Osteoblast (primary cell): ENCODE measurements at places on chromosomes 3 and 15. TPM values are rescaled to one million over a fixed set of nuclear protein-coding genes. Genes with fewer than 3 reads are reported as not detected.
A peak's percentile ranks its signal among the peaks of the same experiment; 100 is the strongest.

- peaks cover 5% of the 10 kb centered on the region for H3K27me3 ChIP-seq
- H3K4me3 ChIP-seq: no peak overlapping the region
- no peaks in the 10 kb centered on the region for H3K36me3 ChIP-seq
- H3K4me1 ChIP-seq: no peaks in the 10 kb centered on the region
- no peak for DNase-seq
Observed at GRCh38 chr3:73291541-73291940, 230.1 kb downstream of the EBLN2 start.

- no peak overlapping the region for H3K4me3 ChIP-seq
- no peaks in the 10 kb centered on the region for H3K27me3 ChIP-seq
- no peak overlapping the region for H3K27ac ChIP-seq
- H3K36me3 ChIP-seq: no peaks in the 10 kb centered on the region
Observed at GRCh38 chr3:76097589-76097969, 312.2 kb upstream of the ZNF717 start.

DNA sequence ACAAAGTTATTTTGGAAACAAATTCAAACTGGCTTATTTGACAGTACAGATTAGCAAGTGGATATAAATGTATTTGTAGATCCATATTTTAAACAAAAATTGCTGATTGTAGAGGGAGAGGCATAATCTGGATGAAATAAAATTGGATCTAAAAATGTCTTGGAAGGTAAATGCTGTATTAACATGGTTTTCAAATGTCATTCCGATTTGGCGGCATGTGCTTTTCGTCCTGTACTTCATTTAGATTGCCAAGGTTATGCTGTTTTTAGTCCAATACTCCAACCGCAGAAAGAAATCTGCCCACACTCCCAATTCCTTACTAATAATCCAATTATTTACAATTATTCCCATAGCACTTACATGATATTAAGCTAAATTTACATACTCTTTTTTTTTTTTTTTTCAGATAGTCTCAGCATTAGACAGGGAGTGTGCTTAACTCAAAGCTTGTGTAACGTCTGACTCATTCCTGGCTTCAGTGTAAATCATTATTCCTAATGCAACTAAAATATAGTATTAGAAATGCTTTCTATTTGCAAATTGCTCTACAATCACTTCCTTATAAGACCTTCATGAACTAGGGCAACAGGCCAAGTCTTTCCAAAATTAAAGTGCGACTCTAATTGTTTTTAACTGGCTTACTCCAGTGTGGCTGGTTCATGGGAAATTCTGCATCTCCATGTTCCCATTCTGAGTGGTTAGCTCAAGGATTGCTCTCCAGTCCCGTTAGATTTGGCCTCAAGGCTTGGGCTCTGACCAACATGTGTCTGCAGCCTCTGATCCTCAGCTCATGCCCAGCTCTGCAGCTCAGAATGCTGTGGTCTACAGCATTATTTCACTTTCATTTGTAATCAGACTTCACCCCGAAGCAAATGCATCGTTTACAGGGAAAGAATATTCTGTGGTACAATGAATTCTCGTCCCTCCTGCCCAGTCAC is 103.9 kb downstream of the FBN1 start:
- no peak for DNase-seq
- peaks cover 60% of the 10 kb centered on the region for H3K4me1 ChIP-seq
- peaks cover 37% of the 10 kb centered on the region for H3K36me3 ChIP-seq
- no peaks in the 10 kb centered on the region for H3K27me3 ChIP-seq
- peak overlapping the region; percentile 57 for H3K4me3 ChIP-seq

Gene GRM7
- not detected in 2 replicates for total RNA-seq

GRCh38 chr3:25294169-25294805 is 133.8 kb upstream of the RARB start:
- no peak overlapping the region for H3K4me3 ChIP-seq
- H3K36me3 ChIP-seq: no peaks in the 10 kb centered on the region
- H3K4me1 ChIP-seq: no peaks in the 10 kb centered on the region
- no peak overlapping the region for H3K27ac ChIP-seq
- DNase-seq: no peak

- H3K27ac ChIP-seq: no peak overlapping the region
- peaks cover 18% of the 10 kb centered on the region for H3K4me1 ChIP-seq
- H3K36me3 ChIP-seq: no peaks in the 10 kb centered on the region
- no peaks in the 10 kb centered on the region for H3K27me3 ChIP-seq
- peak; percentile 78 for DNase-seq
Observed at GRCh38 chr15:38746211-38746610, 181.6 kb upstream of the RASGRP1 start.

- peak; percentile 10 for DNase-seq
- H3K27me3 ChIP-seq: peaks cover 23% of the 10 kb centered on the region
- H3K27ac ChIP-seq: no peak overlapping the region
- no peaks in the 10 kb centered on the region for H3K4me1 ChIP-seq
- H3K36me3 ChIP-seq: no peaks in the 10 kb centered on the region
Observed at GRCh38 chr3:10494180-10494579, 11.2 kb downstream of the ATP2B2 start.

- H3K27me3 ChIP-seq: peaks cover 100% of the 10 kb centered on the region
- no peaks in the 10 kb centered on the region for H3K36me3 ChIP-seq
- H3K4me1 ChIP-seq: no peaks in the 10 kb centered on the region
- H3K4me3 ChIP-seq: no peak overlapping the region
- DNase-seq: no peak
Observed at GRCh38 chr3:147383617-147384016, 22.7 kb downstream of the ZIC4 start.

Gene MYH15
- 0.36 and 0.59 TPM in 2 replicates for total RNA-seq

DNA sequence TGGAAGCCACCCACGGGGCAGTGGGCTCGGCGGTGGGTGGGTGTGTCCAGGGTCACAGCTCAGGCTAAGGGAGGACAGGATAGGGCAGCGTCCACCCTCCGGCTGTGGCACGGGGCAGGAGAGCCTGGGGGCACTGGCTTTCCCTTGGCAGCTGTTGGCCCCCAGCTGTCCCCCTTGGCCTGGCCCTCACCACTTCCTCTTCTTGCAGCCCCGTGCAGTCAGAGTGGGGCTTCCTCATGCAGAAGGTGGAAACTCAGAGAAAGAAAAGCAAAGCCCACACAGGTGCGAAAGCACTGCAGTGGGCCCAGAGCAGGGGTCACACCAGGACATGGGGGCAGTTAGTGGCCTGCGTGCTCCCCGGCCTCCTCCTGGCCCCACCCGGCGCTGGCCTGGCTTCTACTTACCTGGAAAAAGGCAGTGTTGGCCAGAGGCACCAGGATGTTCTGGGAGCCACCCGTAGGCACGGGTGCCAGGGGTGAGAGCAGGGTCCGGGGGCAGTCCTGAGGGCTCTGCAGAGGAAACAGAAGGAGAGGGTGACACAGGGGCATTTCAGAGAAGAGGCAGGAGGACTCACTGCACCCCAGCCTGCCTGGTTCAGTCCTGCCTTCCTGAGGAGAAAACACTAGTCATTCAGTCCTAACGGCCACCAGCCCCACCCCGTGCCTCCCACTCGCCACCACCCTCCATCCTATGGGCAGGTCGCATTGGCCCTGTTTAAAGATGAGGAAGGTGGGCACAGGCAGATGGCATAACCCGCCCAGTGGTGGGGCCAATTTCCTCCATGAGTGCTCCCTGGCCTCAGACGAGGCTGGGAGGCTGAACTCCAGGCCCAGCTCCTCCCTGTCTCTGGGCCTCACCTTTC is 28.3 kb downstream of the PLXND1 start:
- no peak overlapping the region for H3K27ac ChIP-seq
- peaks cover 68% of the 10 kb centered on the region for H3K36me3 ChIP-seq
- H3K4me1 ChIP-seq: no peaks in the 10 kb centered on the region
- no peak overlapping the region for H3K4me3 ChIP-seq

Gene RPN1
- 467 and 473 TPM in 2 replicates for total RNA-seq

DNA sequence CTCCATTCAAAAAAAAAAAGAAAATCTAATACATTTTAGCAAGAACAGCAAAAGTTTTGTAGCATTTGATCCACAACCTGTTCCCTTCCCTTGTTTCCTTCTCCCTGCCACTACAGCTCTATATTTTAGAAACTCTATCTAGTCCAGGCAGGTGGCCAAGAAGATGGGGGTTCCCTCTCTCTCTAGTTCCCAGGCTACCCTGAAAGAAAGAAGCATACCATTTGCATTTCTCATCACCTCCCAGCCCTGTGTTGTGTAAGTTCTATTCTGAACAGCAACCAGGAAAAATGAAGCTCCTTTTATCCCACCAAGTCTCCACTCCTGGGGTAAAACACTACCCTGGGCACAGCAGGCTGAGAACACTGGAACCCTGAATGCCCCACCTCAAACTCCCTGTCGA is 100.0 kb downstream of the PCCB start:
- peaks cover 3% of the 10 kb centered on the region for H3K36me3 ChIP-seq
- peaks cover 21% of the 10 kb centered on the region for H3K4me1 ChIP-seq

Gene UBE2Q2
- 66.2 and 67.2 TPM in 2 replicates for total RNA-seq

DNA sequence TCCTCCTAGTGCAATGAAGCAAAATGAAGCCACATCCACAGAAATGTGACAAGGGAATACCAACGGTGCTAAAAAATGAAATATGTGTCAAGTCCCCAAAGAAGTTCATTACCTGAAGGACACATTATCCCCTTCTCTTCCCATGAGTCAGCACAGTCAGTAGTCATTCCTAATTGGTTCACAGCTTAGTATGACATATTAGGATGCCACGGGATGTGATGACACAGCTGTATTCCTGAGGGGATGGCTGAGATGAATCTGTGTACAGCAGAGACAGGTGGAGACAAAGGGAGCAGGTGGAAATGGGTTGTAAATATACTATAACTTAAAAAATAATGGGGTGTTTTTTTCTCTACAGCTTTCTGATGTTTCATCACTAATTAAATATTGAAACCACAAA is 273.4 kb downstream of the ARRDC4 start:
- H3K4me1 ChIP-seq: no peaks in the 10 kb centered on the region
- no peaks in the 10 kb centered on the region for H3K36me3 ChIP-seq
- no peak for DNase-seq
- H3K27ac ChIP-seq: no peak overlapping the region
- no peak overlapping the region for H3K4me3 ChIP-seq
